Right renal pelvis (tissue), 4 donors: ENCODE measurements at places on chromosomes 6 and 20. TPM values are rescaled to one million over a fixed set of nuclear protein-coding genes. Genes with fewer than 3 reads are reported as not detected.

DNA sequence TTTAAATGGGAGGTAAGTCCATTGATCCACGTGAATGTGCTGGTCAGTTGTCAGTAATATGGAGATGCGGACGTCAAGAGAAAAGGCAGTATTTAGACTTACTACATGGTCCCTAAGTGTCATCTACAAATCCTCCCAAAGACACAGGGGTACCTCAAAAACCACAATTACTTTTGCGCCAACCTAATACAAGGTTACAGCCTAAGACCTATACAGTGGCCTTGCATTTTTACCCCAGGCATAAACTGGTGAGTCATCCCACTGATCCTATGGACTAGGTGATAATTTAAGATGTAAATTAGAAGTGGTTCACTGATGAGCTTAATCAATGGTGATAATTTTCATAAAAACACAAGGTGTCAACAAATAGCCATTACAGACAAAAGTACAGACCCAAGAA, 141.0 kb downstream of the NFATC2 start:
- no peak for DNase-seq

- DNase-seq = no peak
Measured at GRCh38 chr6:4402477-4402976, 267.2 kb upstream of the ECI2 start.

DNA sequence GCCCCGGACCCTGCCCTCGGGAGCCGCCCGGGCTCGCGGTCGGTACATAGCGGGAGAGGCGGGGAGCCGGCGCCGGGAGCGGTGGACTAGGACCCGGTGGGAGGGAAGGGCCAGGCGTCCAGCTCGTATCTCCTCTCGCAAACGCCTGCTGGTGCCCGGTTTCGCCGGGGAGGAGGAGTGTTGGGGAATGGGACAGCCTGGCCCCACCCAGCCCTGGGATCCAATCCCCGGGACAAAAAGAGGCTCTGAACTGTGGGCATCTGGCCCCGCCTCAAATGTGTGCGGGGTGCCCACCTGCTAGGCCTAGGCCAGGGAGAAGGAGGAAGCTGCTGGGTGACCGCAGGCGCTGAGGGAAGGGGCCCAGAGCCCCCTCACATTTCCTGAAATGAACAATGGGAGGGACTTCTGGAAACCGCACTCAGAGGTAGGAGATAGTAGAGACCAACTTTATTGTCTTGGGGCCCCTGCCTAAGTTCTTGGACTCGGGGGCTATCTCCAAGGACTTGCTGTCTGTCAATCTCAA, at the start of gene KCNK17:
Gene KCNK17 (minus strand): TSS at position 147 of the 523 bp plus-strand sequence. CDS start 99 bp downstream, at position 48.
- DNase-seq = no peak

- peak; percentile 56 for DNase-seq
Measured at GRCh38 chr20:41137614-41138474, 501 bp downstream of the PLCG1 start.

GRCh38 chr6:27651371-27651732, 178.4 kb upstream of the ZNF184 start:
- no peak for DNase-seq

DNA sequence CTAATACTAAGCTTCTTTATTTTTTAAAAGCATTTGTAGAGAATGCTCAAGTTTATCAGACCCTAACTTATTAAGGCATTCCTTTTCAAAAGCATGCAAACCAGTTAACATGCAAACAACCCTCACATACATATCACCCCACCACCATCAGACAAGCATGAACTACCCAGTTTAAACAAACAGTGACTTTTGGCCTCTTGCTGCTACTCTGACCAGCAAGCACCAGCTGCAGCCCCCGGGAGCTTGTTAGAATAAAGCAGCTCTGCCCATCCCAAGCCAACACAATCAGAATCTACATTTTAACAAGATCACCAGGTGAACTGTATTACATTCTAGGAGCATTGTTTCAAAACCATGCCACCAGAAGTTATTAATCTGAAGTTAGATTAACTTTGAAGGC, 5.9 kb upstream of the NUP153 start:
- DNase-seq = no peak

DNA sequence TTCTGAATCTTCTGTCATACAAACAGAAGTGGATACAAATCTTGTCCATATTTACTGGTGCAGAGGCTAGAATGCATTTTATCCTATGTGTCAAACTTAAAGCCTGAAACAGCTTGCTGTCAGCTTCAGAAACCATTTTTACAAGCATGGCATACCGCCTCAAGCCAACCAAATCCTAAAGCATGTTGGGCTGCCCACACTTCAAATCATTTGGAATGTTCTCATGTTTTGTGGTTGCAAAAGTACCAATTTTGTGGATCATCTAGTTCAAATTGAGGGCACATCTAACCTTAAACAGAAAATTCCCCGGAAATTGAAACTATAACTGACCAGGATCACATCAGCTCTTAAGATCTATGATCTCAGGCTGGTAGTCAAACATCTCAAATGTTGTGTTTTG, 3.2 kb downstream of the GPR63 start:
- DNase-seq = no peak

DNA sequence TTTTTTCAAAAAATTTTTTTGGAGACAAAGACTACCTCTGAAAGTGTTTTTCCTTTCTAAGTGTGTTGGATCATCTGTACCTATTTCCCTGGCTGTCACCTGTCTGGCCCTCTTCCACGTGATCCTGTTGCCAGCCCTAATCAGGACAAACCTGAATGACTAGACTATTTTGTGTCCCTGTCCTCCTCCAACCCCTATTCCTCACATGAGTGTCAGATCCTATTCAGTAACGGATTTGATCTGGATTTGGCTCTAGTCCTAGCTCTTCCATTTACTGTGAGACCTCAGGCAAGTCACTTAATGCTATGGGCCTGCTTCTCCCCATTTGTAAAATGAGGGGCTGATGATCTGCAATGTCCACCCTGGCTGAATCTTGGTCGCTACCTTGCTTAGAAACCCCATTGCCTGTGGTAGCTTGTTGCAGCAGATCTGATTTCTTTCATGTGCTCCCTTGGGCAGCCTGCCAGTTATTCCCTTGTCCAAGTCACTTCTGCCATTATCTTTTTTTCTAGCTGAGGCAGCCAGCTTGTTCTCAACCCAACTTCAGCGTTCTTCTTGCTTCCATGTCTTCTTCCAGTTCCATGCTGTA, 4.8 kb downstream of the PHF20 start:
- no peak for DNase-seq

DNA sequence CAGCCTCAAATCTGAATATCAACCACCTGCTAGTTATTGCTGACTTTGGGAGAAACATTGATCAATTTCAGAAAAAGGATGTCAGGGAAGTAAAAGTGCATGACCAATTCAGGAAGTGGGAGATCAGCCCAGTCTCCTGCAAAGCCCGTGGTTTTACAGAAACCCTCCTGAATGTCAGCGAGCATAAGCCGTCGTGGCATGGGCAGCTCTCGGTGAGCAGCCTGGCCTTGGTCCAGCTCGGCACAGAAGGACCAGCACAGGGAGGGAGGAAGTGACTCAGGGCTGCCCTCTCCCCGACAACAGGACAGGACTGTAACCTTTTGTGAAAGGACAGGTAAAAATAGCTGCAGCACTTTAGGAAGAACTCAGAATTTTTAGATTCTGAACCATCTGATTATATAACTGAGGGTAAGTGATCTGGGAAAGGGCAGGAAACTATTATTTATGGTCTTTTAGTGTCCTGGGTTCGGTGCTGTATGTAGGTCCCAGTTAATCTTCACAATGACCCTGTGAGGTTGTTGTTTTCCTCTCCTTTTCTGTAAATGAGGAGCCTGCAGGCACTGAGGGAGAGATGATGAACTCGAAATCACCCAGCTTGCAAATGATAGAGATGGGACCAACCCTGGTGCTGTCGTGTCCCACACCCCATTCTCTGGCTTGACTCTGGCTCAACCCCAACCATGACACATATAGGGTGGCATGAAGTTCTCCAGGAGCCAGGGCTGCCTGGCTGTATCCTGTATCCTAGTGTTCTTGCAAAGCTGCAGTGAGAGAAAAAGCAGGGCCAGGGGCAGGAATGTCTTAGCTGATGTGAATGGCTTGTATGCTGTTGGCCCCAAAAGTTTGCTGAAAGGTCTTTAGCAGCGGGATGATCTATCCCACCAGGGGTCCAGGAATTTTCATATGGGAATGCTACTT, 37.6 kb downstream of the NRN1 start:
- no peak for DNase-seq

The WFDC5 gene
- polyA plus RNA-seq = not detected

The STK4 gene
- polyA plus RNA-seq = 23.5 TPM
